ENCODE measurements at places on chromosomes 1 and 21.

- no peak for DNase-seq
These were observed 136.8 kb upstream of the GORAB start for GRCh38 chr1:170395149-170395548.

DNA sequence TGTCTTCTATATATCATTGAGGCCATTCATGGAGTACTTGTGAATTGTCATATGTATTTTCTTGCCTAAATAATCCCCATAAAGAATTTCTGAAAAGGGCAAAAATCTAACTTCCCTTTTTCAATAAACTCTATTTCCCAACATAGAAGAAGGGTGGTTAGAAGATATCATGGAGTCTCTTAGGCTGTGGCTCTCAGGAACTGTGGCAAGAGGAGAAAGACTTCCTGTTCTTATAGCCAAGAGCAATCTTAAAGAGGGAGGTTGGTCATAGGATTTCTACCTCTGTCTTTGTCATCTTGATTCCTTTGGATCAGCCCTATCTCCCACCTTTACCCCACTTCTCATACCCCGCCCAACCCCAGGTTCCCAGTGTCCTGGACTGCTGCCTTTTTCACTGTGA is 175.8 kb downstream of the TYW3 start:
- DNase-seq = no peak

DNA sequence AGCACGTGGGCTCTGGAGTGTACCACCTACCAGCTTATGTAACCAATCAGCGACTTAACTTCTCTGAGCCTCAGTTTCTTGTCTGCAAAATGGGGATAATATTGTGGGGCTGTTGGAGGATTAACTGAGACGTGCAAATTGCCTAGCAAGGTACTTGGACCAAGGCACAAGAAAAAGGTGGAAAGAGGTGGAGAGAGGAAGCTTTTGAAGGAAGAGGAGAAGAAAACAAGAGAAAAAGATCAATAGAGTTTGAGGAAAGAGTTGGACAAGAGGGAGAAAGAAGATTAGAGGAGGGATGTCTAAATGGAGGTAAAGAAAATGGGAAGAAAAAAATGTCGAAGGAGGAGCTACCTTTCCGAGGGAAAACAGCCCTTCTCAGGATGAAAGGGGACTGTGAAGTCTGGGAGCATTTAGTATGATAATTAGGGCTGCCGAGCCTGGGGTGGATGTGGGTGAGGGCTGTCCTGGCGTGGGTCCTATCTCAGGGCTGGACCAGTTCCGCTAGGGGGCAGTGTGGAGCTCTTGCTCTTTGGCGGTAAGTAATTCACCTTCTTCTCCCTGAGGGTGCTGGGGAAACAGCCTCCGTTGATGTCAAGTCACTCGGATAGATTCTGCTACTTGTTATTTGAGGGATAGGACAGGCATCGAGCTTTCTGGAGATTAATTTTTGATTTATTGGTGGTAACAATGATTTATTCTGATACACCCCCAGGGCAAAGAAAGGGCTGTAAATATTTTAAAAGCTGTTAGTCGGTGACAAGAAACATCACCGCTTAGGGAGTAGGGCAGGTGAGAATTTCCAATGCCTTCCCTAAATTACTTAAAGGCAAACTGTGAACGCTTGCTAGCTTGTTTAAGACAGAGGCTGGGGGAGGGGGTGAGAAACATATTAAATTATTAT is 79.0 kb upstream of the NFASC start:
- DNase-seq = peak; percentile 88

DNA sequence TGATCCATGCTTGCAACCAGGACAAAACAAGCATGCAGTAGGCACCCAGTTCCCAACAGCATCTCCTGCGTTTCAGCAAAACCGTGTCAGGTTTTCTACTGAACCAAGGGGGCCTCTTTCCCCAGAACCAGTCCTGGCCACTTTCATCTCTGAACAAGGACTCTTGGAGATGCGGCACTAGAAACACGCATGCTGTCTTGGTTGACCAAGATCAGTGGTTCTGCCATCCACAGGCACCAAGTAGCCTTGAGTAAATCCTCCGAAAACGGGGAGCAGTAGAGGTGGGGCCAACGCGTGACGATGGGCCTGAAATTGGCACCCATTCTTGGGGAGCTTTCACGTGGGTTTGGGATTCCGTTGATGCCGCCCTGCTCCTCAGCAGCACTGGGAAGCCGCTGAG is 62.5 kb upstream of the AJAP1 start:
- no peak for DNase-seq

- DNase-seq = no peak
These were observed 251.8 kb downstream of the RYR2 start for GRCh38 chr1:237293804-237294203.

GRCh38 chr1:4307468-4307845 is 347.0 kb upstream of the AJAP1 start:
- DNase-seq = no peak

DNA sequence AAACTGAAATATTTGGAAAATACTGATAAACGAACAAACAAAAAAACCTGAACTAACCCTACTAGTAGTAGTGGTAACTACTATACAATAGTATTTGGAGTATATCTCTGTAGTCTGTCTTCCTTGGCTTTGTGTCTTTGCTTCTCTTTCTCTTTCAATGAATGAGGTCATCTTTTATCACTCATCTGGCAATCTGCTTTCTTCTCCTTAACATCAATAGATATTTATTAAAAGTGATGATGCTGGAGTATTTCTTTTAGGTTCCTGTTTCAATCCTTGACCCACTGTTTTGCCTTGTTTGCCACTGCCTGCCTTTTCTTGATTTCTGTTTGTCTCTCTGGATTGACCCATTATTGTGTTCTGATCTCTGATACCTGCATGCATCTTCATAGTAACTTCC is 71.5 kb downstream of the ROR1 start:
- no peak for DNase-seq

DNA sequence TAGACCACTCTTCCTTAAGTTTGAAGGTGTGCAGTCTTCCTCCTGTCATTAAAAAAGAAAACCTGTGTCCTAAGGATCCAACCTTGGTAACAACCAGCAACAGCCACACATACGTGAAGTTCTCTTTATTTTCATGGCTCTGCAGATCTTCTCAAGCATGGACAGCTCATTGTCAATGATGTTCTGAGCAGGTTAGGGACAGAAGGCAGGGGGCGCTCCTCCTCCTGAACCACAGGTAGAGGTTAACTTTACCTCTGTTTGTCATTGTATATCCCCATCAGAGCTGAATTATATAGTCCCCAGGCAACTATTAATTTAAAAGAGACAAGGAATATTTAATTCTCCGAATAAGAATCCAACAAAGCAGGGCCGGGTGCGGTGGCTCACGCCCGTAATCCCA is 52.5 kb upstream of the CR2 start:
- DNase-seq = no peak

DNA sequence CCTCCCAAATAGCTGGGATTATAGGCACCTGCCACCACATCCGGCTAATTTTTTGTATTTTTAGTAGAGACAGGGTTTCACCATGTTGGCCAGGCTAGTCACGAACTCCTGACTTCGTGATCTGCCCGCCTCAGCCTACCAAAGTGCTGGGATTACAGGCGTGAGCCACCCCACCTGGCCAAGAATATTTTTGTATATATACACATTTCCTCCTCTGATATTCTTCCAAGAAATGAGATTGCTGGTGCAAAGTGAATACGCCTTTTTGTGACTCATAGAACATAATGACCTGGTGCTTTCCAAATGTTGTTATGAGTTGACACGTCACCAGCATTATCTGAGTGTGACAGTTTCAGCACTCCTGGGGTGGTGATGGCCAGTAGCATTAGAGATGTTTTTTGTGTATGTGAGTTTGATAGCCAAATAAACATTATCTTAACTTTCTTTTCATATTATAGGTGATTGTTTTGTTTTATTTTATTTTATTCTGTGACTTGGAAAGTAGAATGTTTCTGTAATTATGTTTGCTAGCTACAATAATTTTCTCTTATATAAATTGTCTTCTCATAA is 54.9 kb downstream of the KCNK1 start:
- DNase-seq = no peak

DNA sequence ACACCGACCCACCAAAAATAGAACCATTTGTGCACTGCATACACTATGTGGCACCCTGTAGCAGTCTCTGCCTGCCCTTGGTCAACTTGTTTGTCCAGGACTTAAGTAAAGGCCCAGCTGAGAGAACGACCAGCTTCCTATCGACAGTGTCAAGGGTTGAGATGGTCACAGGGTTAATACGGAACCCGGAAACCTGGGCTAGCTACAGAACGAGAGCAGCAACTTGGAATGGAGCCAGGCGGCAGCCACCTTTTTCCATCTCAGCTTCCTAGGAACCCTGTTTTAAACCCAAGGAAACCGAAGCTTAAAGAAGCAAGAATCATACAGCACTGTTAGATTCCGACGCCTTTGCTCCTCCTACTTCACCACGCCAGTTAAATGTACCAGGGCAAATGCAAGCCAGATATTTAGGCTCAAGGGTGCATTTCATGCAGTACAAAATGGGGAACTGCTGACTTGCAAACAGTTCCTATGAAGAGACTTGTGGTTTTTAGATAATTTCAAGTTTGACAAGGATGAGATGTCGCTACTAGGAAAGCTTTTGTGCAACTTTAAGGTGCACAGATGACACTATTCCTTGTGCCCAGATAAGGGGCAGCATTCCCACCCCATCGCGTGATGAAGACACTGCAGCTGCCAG is 35.5 kb downstream of the SLC66A1 start:
- no peak for DNase-seq

- DNase-seq = no peak
These were observed 7.0 kb upstream of the SMCP start for GRCh38 chr1:152870831-152871730.

GRCh38 chr1:145994391-145995120 is 1.8 kb downstream of the TXNIP start:
- no peak for DNase-seq

DNA sequence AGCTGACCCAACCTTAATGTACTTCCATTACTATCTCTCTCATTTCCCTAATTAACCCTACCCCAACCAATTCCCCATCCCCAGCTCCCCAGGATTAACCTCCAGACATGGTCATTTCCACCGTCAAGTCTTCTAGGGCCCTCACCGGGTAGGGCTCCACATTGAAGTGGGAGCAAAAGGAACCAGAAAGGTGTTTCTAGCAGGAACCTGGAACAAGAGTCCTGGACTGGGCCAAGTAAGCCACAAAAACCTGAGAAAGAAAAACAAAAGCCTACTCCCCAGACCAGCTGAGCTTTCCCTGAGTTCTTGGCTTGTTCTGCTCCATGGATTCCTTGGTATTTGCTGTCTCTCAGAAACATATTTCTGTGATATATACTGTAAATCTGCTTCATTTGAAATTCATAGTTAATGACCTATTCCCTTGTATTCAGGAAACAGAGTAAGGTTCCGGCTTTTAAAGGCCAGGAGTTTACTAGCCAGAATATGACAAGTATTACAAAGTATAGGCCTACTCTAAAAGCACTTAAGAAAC is 58.4 kb downstream of the SYF2 start:
- no peak for DNase-seq

DNA sequence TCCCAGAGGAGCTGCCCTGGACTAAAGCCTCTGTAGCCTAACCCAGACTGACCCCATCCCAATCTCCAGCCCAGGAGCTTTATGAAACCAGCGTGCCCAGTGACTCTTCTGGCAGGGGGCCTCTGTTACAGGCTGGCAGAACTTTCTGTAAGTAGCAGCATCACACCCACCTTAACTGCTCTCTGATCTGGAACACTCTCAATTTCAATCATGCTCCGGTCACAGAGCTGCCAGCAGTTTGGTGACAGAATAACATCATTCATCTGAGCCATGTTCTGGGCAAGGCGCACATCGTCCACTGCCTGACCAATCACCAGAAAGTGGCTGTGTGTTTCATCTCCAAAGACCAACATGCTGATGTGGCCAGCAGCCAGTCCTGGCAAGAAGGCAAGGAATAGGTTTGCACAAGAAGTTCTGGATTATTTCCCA is 14.7 kb downstream of the ADCY10 start:
- DNase-seq = no peak

DNA sequence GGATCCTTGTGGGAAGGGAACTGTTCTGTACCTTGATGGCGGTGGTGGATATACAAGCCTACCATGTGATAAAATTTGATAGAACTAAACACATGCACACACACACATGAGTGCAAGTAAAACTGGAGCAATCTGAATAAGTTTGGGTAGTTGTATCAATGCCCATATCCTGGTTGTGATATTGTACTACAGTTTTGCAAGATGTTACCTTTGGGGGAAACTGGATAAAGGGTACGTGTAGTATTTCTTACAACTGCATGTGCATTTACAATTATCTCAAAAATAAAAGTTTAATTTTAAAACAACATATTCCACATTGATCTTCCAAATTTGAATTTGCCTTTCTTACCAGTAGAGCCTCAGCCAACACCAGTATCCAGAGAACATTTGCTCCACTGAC is 99.6 kb downstream of the DTL start:
- no peak for DNase-seq

DNA sequence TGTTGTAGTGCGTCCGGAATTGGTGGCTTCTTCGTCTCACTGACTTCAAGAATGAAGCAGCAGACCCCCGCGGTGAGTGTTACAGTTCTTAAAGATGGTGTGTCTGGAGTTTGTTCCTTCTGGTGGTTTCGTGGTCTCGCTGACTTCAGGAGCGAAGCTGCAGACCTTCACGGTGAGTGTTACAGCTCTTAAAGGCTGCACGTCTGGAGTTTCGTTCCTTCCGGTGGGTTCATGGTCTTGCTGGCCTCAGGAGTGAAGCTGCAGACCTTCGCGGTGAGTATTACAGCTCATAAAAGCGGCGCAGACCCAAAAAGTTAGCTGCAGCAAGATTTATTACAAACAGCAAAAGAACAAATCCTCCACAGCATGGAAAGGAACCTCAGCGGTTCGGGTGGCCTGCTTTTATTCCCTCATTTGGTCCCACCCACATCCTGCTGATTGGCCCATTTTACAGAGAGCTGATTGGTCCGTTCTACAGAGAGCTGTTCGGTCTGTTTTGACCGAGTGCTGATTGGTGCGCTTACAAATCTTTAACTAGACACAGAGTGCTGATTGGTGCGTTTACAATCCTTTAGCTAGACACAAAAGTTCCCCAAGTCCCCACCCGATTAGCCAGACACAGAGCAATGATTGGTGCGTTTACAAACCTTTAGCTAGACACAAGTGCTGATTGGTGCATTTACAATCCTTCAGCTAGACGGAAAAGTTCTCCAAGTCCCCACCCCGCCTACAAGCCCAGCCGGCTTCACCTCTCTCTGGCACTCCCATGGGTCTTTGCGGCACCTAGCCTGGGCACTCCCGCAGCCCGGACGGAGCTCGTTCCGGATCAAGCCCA is 49.6 kb upstream of the KRTAP19-8 start:
- no peak for DNase-seq

- DNase-seq = no peak
These were observed 11.1 kb downstream of the TNFSF18 start for GRCh38 chr1:173039626-173040025.

DNA sequence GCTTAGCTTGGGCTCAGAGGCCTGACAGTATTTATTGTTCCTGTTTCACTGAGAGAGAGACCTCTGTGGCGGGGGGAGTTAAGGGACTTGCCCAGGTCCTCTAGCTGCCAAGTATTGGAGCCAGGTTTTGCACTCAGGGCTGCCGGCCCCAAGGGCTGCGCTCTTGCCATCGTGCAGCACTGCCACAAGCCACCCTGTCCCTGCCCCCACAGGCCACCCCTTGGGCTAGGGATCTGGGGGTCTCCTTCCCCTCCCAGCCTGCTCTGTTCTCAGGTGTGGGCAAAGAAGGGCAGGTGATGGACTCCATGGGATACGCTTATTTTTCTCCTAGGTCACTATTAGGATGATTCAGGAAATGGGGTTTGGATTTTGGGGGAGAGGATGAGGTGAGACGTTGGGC is 8.7 kb downstream of the KIAA1614 start:
- DNase-seq = no peak
